GM04503 (cell line): ENCODE measurements at places on chromosomes 6 and 20.

GRCh38 chr20:1122388-1123315 lies 4.2 kb downstream of the PSMF1 start:
- DNase-seq, result peak; percentile 37

DNA sequence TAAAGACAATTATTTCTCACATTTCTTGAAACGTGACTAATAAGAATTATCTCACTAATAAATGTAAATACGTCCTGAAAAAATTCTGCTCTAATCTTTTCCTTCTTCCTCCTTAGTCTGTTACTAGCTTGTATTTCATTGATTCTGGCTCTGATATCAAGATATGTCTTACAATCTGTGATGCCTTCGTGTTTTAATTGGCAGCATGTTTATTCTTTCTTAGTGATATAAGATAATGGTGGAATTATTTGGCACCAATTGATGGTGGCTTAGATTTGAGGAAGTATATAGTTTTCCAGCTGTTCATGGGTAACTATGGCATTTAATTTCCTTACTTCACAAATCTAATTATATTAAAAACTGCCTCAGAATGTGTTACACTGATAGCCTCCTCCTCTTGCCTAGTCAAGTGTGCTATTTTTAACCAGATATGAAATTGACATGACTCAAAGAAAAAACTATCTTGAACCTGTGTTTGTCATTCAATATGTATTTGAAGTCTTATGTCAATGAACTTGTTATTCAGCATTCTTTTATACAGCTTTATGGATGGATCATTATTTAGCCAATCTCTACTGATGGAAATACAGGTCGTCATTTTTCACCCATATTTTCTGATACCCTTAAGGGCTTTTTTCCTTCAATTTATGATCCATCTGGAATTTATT lies 5.3 kb downstream of the CCNC start:
- no peak for DNase-seq

DNA sequence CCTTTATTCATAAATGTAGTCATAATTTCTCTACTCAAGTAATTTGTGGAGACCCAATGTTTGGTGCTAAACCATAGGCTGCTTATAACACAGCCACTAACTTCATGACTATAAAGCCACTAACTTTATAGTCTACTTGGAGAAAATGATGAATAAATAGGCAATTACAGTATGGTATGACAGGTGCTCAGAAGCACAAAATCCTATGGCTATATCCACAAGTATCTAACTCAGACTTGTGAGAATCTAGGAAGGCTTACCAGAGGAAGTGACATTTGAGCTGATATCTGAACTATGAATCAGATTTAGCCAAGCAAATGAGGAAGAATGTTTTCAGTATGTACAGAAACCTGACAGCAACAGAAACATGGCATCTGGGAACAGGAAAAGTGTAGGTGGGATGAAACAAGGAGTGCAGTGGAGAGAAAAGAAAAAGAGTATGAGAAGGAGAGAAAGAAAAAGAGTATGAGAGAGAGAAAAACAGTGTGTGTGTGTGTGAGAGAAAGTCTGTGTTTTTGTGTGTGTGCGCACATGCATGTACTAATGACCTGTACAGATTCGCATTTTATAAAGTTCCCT lies 59.9 kb downstream of the REV3L start:
- no peak for DNase-seq

GRCh38 chr6:149170564-149171452 lies 146.7 kb upstream of the TAB2 start:
- DNase-seq, result no peak

- no peak for DNase-seq
These were observed 28.8 kb downstream of the MTHFD1L start for GRCh38 chr6:150894191-150894744.

- DNase-seq, result no peak
These were observed 312.5 kb downstream of the EYA4 start for GRCh38 chr6:133553652-133554051.
